GM12892 (cell line): ENCODE measurements at places on chromosomes 3 and 15.

GRCh38 chr3:183637106-183637486, 1.7 kb downstream of the KLHL24 start:
- DNase-seq: no peak

- no peak for DNase-seq
Observed at GRCh38 chr15:36858423-36858822, 241.9 kb downstream of the MEIS2 start.

DNA sequence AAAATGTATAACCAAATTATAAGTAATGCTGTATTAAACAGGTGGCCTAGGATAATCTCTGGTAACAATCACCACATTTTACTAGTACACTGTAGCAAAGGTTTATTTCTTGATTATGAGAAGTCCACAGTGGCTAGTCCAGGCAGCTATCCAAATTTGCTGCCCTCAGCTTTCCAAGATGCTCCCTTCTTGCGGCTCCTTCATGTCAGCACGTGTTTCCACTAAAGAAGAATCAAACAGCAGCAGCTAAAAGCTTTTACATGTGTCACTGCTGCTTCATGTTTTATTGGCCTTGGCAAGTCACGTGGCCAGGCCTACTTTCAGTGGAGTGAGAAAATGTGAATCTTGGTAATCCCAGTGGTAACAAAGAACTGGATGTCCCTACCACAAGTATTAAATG, 5.6 kb upstream of the RBMS3 start:
- DNase-seq: no peak

DNA sequence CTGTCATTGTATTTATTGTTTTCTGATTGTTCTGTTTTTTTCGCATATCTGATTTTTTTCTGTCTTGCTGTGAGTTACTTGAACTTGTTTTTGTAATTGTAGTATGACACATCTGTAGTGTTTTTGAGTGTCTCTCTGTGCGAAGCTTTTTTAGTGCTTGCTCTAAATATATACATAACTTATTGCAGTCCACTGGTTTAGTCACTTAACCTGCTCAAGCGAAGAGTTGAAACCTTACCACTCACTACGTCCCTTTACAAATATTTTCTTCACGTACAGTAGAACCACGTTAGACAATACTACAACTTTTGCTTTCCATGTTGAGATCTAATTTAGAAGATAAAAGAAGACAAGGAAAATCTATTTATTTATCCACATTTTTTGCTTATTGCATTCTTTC, 713.0 kb upstream of the GRM7 start:
- DNase-seq: no peak
